ENCODE measurements at places on chromosomes 1 and 21.

DNA sequence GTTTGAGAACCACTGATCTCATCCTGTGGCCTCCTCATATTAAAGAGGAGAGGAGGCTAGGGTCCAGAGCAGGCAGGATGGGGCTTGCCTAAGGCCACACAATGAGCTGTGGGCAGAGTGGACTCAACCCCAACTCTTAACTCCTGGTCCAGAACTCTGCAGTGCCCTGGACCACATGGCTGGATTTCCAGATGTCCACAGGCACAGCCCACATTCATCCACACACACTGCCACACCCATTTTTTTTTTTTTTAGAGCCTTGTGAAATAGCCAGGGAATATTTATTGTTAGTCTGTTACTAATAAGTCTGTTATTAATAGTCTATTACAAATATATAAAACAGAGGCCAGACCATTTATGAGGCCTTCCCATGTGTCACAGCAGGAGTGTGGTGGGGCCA lies 192.2 kb downstream of the TRABD2B start:
- DNase-seq, result no peak

- no peak for DNase-seq
Observed at GRCh38 chr1:248589334-248589733, 8.2 kb downstream of the OR2T10 start.

DNA sequence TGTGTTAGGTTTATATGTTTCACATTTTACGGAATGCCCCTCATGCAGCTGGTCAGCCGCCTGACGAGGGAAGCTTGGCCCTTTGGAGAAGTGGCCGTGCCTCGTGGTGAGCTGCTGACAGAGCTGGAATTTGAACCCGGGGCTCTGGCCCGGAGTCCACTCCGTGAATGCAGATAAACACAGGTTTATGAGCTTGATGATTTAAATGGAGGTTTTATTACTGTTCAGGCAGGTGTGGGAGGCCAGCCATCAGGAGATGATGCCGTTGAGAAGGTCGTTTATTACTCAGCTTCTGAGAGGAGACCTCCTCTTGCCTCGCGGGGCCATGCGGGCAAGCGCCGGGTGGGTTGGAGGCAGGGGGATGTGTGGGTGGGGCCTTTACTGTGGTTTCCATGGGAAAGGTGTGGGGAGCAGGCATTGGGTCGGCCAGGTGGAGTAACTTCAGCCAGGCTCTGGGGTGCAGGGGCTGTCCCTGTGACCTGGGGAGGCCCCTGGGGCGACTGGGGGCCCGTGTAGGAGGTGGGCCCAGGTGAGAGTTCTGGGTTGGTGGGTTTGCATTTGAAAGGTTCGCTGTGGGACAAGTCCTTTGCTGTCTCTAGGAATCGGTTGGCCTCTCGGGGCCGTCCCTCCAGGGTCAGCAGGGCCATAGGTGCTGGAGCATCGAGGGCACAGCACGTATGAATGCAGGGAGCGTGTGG lies 22.0 kb downstream of the PRKCZ start:
- DNase-seq, result peak; percentile 25

GRCh38 chr1:54312796-54313316 lies 93.3 kb downstream of the SSBP3 start:
- no peak for DNase-seq

DNA sequence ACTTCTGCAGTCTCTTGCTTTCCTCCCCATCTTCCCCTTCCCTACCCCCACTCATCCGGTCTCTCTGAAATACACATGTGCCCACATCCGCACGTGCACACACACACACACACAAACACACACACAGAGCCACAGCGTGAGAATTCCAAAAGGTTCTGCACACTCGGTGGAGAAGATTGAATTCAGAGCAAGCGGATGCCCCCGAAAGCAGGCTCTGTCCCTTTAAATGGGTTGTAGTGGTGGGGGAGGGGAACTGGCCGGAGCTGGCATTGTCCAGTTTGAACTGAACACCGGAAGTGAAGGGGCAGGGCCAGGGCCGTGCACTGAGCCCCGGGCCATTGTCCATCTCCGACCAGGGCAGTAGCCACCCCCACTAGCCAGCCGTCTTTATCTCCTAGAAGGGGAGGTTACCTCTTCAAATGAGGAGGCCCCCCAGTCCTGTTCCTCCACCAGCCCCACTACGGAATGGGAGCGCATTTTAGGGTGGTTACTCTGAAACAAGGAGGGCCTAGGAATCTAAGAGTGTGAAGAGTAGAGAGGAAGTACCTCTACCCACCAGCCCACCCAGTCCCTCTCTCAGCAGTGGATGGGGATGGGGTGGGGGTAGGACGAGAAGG lies 1.3 kb upstream of the LIN28A start:
- no peak for DNase-seq

Data from stimulated activated CD4-positive, alpha-beta T cell treated with anti-CD3 and anti-CD28 coated beads, Interleukin-15, amount 100 ng/mL, for 24 hours (primary cell).